NCI-H146 (cell line): ENCODE measurements at places on chromosomes 2 and 18.
A peak's percentile ranks its signal among the peaks of the same experiment; 100 is the strongest.

DNA sequence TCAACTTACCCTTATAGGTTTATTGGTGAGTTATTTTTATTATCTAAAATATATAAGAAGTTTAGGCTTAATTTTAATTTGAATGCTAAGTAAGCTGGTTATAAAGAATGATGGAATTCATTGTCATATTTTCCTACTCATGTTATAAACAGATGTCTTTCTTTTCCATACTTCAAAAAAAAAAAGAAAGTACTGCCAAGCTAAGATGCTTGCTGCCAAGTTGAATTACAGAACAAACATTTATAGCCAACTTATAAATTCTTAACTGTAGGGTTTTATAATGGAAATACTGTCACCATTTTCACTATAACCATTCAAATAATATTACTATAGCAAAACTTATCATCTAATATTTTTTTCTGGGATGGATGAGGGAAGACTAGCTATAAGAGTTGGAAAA is 676.0 kb downstream of the NRXN1 start:
- DNase-seq, result no peak

- DNase-seq, result peak; percentile 29
Measured at GRCh38 chr2:32358111-32358482, 1.3 kb downstream of the BIRC6 start.

DNA sequence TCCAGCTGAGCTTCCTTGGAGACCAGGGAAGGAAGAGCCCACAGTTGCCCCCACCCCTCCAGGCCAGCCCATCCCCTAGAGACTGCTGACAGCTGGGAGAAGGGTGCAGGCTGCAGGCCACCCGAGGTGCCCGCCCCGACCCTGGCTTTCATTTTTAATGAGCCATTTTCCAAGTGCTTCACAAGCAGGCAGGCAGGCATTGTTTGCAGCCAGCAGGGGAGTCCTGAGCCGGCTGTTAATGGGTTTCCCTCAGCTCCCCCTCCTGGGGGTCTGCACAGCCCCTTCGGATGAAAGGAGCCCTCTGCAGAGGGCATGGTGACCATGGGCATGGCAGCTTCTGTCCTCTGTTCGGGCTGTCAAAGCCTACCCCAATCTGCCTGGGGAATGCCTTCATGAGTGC is 94.5 kb downstream of the ZBTB7C start:
- peak; percentile 94 for DNase-seq

DNA sequence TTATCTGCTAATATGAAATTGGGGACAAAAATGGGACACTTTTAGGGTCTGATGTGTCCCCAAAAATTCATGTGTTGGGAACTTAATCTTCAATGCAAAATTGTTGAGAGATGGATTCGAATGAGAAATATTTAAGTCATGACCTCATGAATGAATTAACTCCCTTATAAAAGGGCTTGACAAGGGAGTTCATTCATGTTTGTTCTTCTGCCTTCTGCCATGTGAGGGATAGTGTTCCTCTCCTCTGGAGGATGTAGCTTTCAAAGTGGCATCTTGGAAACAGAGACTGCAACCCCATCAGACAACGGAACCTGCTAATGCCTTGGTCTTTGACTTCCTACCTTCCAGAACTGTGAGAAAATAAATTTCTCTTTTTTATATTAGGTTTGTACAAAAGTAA is 89.2 kb upstream of the LINC00305 start:
- no peak for DNase-seq

GRCh38 chr2:47655563-47655880 is 127.4 kb upstream of the MSH6 start:
- peak; percentile 5 for DNase-seq

DNA sequence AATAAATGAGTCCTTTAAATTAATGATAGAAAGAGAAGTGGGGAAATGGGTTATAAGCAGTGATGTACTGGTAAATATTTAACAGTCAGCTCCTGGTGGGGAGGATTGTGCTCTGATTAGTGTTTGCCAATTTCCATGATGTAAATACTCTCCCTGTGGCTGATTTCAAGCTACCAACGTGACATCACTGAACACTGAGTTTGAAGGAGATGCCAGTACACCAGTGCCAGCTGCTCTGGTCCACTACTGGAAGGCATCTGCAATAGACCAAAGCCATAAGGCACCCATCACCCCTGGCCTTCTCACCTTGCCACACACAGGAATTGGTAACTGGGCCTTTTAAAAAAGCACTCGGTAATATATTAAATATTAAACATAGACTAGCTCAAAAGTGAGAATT is 77.7 kb downstream of the TGOLN2 start:
- no peak for DNase-seq

DNA sequence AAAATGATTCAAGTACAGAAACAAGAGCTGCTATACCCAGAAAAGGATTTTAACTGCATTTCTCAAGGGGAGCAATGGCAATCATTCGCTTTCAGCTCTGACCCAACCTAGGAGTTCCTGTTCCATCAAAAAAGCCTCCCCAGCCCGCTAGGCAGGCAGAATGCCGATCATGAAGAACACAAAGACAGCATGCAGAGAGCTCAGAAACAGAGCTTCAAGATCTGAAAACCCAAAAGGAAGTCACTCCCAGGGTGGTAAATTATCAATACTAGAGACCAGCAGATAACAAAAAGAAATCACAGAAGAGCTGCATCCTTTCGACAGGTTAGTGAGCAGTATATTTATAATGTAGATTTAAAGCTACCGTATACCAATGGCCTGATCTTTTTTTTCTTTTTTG is 84.8 kb upstream of the CRIM1 start:
- DNase-seq, result no peak

GRCh38 chr2:18980104-18980785 is 378.2 kb downstream of the OSR1 start:
- no peak for DNase-seq

DNA sequence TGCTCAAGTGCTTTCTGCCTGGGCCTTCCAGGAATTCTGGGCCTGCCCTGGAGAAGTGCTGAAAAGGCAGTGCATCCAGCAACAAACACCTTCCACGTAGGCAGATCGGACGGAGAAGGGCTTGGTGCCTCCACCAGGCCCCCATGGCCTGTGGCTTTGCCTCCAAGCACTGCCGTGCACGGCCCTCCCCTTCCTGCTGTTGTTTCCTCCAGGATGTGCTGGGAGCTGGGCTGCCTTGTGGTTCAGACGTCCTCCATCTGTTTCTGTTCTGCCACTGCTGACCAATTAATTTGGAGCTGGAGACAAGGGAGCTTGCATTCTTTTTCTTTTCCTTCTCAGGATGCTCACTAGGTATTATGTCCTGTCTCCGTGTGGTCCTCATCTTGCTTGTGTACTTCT is 197.0 kb downstream of the HRH4 start:
- no peak for DNase-seq

DNA sequence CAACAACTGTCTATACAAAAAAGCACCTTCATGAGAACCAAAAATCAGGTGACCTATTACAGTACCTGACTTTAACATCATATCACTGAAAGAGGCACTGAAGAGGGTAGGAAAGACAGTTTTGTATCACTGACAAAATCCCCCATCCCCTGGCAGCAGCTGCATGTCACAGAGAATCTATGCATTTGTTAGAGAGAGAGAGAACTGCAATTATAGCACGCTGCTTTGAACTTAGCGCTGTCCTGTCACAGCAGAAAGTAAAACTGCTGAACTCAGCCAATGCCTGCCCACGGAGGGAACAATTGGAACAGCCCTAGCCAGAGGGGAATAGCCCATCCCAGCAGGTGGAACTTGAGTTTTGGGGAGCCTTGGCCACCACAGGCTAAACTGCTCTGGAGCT is 75.1 kb upstream of the NOL4 start:
- DNase-seq, result no peak

DNA sequence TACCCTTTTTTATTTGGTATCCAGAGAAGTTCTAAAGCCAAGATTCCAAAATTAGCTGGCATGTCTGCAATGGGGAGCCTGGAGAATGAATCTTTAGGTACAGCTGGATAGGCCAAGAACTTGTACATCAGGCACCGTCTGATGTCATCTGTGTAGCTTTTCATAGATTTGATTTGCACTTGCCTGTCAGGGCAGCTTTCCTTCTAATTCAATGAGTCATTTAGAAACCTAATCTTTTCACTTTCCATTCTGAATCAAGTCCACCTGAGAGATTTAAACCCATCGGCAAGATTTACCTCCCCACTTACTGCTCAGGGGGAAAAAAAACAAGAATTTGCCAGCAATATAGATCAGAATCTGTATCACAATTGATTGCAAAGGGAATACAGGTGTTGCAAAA is 60.9 kb upstream of the ACAA2 start:
- no peak for DNase-seq

- DNase-seq, result no peak
Measured at GRCh38 chr2:110820128-110820527, 87.8 kb downstream of the ACOXL start.

- DNase-seq, result no peak
Measured at GRCh38 chr2:202373490-202373889, 2.6 kb upstream of the BMPR2 start.

- peak; percentile 5 for DNase-seq
Measured at GRCh38 chr2:53467467-53468180, 300.0 kb upstream of the CHAC2 start.

- DNase-seq, result peak; percentile 93
Measured at GRCh38 chr2:138071720-138072719, 107.7 kb downstream of the HNMT start.

- DNase-seq, result no peak
Measured at GRCh38 chr18:46040033-46040746, 31.9 kb downstream of the PSTPIP2 start.

DNA sequence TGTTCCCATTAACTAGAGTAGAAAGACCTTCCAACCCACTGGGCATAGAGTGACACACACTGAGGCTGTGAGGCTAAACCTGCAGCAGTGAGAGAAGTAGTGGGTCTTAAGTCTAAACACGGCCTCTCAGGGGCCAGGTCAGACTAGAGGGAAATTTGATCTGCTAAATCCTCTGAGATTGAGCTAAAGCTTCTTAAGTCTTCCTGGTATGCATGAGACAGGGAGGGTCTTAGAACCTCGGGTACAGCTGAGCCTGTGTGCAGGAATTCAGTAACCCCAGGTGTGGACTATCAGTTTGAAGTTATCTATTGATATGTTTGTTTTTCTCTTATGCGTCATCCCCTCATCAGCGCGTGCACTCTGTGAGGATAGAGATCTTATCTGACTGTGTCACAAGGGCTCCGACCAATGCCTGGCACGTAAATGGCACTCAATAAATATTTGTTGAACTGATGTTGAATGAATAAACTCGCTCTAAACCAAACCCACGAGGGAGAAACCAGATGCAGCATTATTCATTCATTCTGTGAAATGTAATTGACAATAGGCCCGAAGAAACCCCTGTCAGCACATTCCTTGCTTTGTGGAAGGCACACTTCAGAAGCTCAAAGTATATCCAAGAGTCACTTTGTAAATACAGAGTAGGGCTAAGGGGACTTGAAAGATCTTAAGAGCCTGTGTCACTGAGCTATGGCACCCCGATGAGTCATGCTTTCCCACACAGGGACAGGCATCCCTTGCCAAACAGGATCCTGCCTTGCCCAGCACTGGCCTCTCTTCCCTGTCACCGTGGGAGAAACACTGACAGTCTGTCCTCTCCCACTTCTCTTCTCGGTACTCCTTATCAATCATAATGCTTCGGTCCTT is 21.7 kb upstream of the RAB10 start:
- peak; percentile 61 for DNase-seq

- no peak for DNase-seq
Measured at GRCh38 chr2:98598781-98599428, 9.4 kb downstream of the COA5 start.

DNA sequence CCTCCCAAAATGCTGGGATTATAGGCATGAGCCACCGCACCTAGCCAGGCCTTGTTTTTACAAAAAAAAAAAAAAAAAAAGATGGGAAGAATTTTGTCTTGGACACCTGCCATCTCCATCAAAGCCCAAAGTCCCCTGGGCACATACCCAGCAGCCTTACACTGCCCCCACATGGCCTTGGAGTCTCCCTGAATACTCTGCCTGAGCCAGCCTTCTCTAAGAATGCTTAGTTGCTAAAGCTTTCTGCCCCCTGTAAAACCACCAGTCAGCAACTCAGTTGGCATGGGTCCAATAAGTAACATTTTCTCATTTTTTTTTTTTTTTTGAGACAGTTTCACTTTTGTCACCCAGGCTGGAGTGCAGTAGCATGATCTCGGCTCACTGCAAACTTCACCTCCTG is 40.6 kb downstream of the SPC25 start:
- peak; percentile 0 for DNase-seq

DNA sequence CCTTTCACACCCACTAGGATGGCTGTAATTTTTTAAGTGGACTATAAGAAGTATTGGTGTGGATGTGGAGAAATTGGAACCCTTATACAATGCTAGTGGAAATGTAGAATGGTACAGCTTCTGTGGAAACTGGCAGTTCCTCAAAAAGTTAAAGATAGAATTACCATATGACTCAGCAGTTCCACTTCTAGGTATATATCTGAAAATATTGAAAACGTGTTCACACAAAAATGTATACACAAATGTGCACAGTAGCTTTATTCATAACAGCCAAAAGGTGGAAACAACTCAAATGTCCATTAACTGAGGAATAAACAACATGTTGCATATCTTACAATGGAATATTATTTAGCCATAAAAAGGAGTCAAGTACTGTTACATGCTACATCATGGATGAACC is 17.7 kb downstream of the TANK start:
- DNase-seq, result no peak

DNA sequence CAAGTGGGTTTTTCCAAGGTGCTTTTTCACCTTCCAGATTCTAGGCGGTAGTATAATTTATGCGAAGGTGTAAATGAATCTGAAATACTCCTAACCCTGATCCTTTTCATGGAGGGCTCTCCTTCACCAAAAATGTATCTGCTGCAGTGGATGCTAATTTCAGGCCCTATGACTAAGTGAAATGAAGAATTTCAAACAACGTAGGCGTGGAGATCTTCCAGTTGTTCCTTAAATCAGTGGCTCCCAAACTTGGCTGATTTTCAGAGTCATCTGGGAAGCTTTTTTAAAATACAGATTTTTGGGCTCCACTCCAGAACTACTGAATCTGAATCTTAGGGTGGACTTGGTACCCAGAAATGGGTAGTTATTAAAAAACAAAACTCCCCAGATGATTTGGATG is 5.5 kb downstream of the GCKR start:
- no peak for DNase-seq

GRCh38 chr18:62321201-62321600 is 3.9 kb upstream of the TNFRSF11A start:
- DNase-seq, result no peak

- no peak for DNase-seq
Measured at GRCh38 chr2:134218930-134219658, 34.8 kb upstream of the MGAT5 start.
